ENCODE measurements at places on chromosomes 7 and 10.
A peak's percentile ranks its signal among the peaks of the same experiment; 100 is the strongest.

DNA sequence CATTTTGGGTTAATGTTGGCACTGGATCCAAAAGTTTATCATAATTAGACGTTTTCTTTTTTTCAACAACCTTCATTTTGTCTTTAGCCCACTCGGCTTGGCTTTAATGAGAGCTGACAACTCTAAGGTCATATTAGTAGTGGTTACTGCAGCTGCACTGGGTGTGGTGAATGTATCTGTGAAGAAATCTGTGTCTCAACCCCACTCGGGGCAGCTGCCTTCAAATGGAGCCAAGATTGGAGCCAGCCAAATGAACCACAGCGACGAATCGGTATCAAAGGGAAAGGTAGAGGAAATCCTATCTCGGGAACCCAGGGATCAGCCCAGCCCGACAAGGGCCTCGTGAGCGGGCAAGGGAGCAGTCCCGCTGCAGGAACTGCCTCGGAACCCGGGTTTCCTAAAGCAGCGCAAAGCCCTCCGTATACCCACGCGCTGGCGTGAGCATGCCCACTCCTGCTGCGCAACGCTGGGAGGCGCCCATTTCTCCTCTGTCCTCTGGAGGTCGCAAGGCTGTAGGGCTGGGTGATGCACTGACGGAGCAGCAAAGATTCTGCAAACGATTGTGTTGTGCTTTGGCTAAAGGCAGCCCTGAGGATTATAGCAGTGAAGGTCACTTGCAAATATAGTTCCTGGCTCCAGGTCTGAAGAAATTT lies 98.7 kb upstream of the MBL2 start:
- H3K4me1 ChIP-seq = no peaks in the 10 kb centered on the region
- no peak for DNase-seq
- H3K27ac ChIP-seq = no peak overlapping the region
- H3K36me3 ChIP-seq = no peaks in the 10 kb centered on the region
- no peak overlapping the region for H3K4me3 ChIP-seq

DNA sequence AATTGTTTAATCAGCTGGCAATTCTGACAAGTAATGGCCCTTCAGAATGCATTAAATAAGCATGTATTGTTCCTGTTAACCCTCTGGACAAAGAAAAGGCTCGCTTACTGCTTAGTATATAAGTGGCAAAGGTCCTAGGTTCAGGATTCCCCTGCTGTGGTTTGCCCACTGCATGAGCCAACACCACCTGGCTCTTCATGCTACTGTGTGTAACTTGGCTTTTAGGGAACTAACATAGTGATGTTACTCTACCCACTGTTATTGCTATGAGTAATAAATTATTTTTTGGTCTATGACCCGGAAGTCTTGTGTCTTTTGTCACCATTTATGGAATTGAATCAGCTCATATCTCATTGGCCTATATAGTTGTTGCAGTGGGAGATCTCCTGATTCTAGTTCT lies 791.7 kb upstream of the PHF14 start:
- DNase-seq = no peak
- no peaks in the 10 kb centered on the region for H3K4me1 ChIP-seq
- H3K36me3 ChIP-seq = no peaks in the 10 kb centered on the region
- no peak overlapping the region for H3K4me3 ChIP-seq
- H3K27ac ChIP-seq = no peak overlapping the region

DNA sequence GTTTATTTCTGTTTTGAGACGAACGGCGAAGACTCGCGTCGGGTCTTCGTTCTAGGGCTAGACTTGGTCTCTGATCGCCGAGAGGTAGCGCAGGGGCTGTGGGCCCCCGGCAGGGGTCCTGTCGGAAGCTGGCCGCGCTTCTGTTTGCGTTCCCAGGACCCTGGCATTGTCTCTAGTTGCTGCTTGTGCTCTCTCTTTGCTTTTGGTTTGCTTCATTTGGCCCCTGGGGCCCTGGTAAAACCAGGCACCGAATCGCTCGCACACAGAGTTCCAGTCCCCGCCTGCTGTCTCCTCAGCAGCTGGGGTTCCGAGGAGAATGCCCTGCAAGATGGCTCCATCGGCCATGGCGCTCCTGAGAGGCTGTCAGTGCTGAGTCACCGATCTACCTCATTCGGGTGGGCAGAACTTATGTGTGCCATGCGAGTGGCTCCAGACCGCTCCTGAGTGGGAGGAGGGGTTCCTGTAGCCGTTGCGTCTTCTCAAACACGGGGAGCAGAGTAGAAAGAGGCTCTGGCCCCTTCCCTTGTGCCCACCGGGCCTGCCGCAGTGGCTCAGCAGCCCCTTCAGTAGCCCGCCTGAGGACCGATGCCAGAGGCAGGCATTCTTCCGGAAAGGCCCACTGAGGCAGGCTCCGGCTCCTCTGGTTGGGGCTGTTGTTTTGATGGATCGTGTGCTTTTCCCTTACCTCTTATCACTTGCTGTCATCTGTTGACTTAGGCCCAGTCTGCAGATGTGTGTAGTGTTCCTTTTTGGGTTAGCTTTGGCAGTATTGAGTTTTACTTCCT lies 826 bp downstream of the CHPF2 start:
- H3K4me3 ChIP-seq = peak overlapping the region; percentile 88
- no peaks in the 10 kb centered on the region for H3K36me3 ChIP-seq
- no peaks in the 10 kb centered on the region for H3K27me3 ChIP-seq
- DNase-seq = peak; percentile 59
- H3K27ac ChIP-seq = no peak overlapping the region

GRCh38 chr10:9510626-9511025 lies 1456.1 kb downstream of the GATA3 start:
- H3K4me3 ChIP-seq = no peak overlapping the region
- H3K36me3 ChIP-seq = no peaks in the 10 kb centered on the region
- no peak overlapping the region for H3K27ac ChIP-seq
- DNase-seq = no peak
- peaks cover 8% of the 10 kb centered on the region for H3K4me1 ChIP-seq

GRCh38 chr7:28573059-28573553 lies 160.8 kb downstream of the CREB5 start:
- no peak for DNase-seq
- no peak overlapping the region for H3K27ac ChIP-seq
- peaks cover 11% of the 10 kb centered on the region for H3K4me1 ChIP-seq
- no peak overlapping the region for H3K4me3 ChIP-seq

- H3K4me3 ChIP-seq = no peak overlapping the region
- peak; percentile 74 for DNase-seq
- no peak overlapping the region for H3K27ac ChIP-seq
- no peaks in the 10 kb centered on the region for H3K36me3 ChIP-seq
These were observed 252.5 kb downstream of the RPS24 start for GRCh38 chr10:78286186-78286585.

- no peaks in the 10 kb centered on the region for H3K27me3 ChIP-seq
- H3K4me1 ChIP-seq = peaks cover 21% of the 10 kb centered on the region
- no peak for DNase-seq
- no peaks in the 10 kb centered on the region for H3K36me3 ChIP-seq
These were observed 8.2 kb downstream of the AGFG2 start for GRCh38 chr7:100546926-100547800.

- H3K27me3 ChIP-seq = no peaks in the 10 kb centered on the region
- DNase-seq = no peak
- no peaks in the 10 kb centered on the region for H3K36me3 ChIP-seq
- H3K4me1 ChIP-seq = no peaks in the 10 kb centered on the region
- H3K4me3 ChIP-seq = no peak overlapping the region
These were observed 208.7 kb upstream of the ZNF32 start for GRCh38 chr10:43857206-43857930.

DNA sequence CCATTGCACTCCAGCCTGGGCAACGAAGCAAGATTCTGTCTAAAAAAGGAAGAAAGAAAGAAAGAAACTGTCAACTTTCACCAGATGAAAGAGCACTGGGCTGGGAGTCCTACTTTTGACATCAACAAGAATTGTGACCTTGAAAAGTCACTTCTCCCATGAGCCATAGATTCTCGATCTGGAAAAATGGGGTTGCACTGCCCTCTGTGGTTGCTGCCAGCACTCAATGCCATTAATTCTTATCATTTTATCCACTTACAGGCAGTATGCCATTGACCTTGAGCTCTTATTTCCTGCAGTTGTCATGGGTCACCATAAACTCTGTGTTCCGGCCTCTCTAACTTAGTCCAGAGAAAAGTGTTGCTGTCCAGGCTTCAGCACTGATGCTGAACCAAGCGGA lies 137.2 kb downstream of the NOC3L start:
- no peak for DNase-seq
- H3K36me3 ChIP-seq = no peaks in the 10 kb centered on the region
- H3K4me1 ChIP-seq = no peaks in the 10 kb centered on the region
- H3K27ac ChIP-seq = no peak overlapping the region

- no peak overlapping the region for H3K4me3 ChIP-seq
- no peak for DNase-seq
- peaks cover 38% of the 10 kb centered on the region for H3K4me1 ChIP-seq
- no peaks in the 10 kb centered on the region for H3K27me3 ChIP-seq
- peak overlapping the region; percentile 5 for H3K27ac ChIP-seq
These were observed 103.9 kb downstream of the RAPGEF5 start for GRCh38 chr7:22252936-22253536.

GRCh38 chr7:102170393-102170970 lies 116.2 kb upstream of the SH2B2 start:
- no peaks in the 10 kb centered on the region for H3K36me3 ChIP-seq
- peak overlapping the region; percentile 31 for H3K27ac ChIP-seq
- no peak overlapping the region for H3K4me3 ChIP-seq
- H3K4me1 ChIP-seq = peaks cover 11% of the 10 kb centered on the region
- no peaks in the 10 kb centered on the region for H3K27me3 ChIP-seq

- H3K4me1 ChIP-seq = peaks cover 10% of the 10 kb centered on the region
- no peak for DNase-seq
- H3K4me3 ChIP-seq = no peak overlapping the region
- no peaks in the 10 kb centered on the region for H3K27me3 ChIP-seq
These were observed 446.5 kb upstream of the FOXK1 start for GRCh38 chr7:4235596-4235995.

DNA sequence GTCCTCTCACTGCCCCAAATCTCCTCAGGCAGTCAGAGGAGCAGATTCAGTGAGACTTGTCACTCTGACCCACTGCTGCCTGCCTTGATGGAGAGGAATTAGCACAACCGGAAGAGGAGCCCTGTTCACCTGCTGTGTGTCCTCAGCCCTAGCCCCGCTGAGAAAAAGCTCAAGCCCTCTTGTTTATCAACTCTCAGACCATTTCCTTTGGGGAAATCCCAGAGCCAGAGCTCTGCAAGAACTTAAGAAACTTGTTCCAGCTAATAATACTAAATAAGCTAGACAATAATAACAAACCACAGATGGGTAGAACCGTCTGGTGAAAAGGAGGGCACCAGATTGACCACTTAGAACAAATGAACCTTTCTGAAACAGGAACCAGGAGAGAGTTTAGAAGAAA lies 37.7 kb upstream of the ITGB1 start:
- no peaks in the 10 kb centered on the region for H3K27me3 ChIP-seq
- H3K4me1 ChIP-seq = peaks cover 4% of the 10 kb centered on the region
- no peak for DNase-seq
- no peak overlapping the region for H3K27ac ChIP-seq
- H3K4me3 ChIP-seq = no peak overlapping the region

DNA sequence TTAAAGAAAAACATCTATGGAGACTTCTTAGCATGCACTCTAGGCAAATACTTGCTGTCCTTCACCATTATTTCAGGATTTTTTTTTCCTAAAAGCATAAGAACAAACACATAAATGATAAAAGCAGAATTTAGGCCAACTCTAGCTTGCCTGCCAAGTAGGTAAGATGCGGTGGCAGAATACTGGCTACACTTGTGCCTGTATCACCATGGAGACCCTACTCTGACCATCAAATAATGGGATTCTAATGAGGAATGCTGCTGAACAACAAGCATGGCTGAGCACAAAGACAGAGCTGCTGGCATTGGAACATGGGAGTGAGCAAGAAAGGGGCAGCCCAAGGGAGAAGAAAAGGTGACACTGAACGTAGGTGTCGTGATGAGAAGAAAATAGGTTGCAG lies 18.5 kb upstream of the TAS2R40 start:
- no peaks in the 10 kb centered on the region for H3K27me3 ChIP-seq
- H3K27ac ChIP-seq = no peak overlapping the region

DNA sequence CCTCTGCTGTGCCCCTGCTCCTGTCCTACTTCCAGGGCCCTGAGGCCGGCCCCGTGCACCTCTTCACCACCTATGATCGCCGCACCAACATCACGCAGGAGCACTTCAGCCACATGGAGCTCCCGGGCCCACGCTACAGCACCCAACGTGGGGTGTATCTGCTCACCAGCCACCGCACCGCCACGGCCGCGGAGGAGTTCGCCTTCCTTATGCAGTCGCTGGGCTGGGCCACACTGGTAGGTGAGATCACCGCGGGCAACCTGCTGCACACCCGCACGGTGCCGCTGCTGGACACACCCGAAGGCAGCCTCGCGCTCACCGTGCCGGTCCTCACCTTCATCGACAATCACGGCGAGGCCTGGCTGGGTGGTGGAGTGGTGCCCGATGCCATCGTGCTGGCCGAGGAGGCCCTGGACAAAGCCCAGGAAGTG lies 1.8 kb downstream of the RBP3 start:
- H3K4me1 ChIP-seq = no peaks in the 10 kb centered on the region
- H3K4me3 ChIP-seq = no peak overlapping the region
- H3K36me3 ChIP-seq = no peaks in the 10 kb centered on the region

DNA sequence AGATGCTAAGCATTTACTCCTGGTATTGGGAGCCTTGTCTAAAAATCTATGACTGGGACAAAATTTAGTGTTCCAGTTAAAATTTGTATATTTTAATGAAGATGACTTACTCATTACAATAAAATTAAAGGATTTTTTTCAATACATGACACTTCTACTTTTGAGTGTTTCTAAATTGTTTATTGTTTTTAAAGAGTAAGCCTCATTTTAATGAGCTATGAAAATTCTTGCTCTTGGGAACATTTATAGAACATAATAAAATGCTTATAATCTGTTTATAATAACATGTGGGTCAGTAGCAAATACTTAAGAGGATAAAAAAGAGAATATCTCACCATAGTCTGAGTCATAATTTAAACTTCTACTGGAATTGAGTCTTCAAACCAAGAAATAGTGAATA lies 149.5 kb downstream of the PLCE1 start:
- H3K36me3 ChIP-seq = no peaks in the 10 kb centered on the region
- no peak overlapping the region for H3K27ac ChIP-seq
- H3K27me3 ChIP-seq = no peaks in the 10 kb centered on the region
- peaks cover 6% of the 10 kb centered on the region for H3K4me1 ChIP-seq
